ENCODE measurements at places on chromosomes 13 and 19. TPM values are rescaled to one million over a fixed set of nuclear protein-coding genes. Genes with fewer than 3 reads are reported as not detected.

Gene CD37
- 373 TPM for total RNA-seq

Gene DCAF15
- 95.8 TPM for total RNA-seq

Gene MAB21L1
- not detected for total RNA-seq

GRCh38 chr19:18713550-18714117, 30.2 kb downstream of the CRTC1 start:
- no peak for DNase-seq

- no peak for DNase-seq
Measured at GRCh38 chr13:28684257-28684656, 25.3 kb downstream of the POMP start.

GRCh38 chr19:54724644-54725043, 402 bp downstream of the KIR3DL3 start:
- DNase-seq = no peak

DNA sequence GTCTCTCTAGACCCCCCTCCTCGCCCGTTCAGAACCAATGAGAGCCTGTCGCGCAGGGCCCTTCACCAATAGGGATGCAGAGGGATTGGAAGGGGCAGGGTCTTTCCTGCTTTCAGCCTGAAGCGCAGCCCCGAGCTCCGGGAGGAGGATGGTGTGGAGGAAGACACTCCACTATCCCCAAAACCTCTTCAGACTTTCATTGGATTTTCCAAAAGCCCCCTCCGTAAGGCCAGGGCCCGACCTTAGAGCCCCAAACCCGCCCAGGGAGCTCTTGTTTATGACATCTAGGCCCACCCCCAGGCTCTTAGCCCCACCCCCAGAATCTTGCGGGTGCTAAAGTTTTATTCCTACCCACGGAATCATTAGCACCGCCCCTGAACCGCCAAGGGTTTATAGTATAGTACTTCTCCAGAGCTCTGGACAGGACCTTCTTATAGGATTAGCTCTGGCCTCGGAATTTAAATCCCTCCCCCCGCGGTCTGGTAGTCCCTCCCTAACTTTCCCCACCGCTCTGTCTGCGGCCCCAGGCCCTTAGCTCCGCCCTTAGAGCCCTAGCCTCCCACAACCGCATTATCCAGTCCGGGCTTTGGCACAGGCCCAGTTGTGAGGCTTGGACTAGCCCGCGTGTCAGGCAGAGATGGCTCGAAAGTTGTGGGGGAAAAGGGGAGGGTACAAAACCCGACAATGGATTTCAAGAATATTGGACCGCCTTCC, 6.6 kb upstream of the EML2 start:
- peak; percentile 72 for DNase-seq

DNA sequence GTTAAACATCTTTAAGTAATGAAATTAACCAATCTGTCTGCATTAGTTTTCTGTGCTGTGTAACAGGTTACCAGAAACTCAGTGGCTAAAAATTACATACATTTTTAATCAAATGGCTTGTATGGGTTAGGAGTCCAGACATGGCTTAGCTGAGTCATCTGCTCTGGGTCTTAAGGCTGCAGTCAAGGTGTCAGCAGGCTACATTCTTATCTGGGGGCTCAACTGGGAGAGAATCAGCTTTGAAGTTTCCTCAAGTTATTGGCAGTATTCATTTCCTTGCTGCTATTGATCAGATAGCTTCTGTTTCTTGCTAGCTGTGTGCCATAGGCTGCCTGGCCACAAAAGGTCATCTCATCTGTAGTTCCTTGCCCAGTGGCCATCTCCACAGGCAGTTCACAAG, 1163.0 kb downstream of the DIAPH3 start:
- DNase-seq = no peak
